Suppressor macrophage (primary cell): ENCODE measurements at places on chromosomes 7 and 10.

DNA sequence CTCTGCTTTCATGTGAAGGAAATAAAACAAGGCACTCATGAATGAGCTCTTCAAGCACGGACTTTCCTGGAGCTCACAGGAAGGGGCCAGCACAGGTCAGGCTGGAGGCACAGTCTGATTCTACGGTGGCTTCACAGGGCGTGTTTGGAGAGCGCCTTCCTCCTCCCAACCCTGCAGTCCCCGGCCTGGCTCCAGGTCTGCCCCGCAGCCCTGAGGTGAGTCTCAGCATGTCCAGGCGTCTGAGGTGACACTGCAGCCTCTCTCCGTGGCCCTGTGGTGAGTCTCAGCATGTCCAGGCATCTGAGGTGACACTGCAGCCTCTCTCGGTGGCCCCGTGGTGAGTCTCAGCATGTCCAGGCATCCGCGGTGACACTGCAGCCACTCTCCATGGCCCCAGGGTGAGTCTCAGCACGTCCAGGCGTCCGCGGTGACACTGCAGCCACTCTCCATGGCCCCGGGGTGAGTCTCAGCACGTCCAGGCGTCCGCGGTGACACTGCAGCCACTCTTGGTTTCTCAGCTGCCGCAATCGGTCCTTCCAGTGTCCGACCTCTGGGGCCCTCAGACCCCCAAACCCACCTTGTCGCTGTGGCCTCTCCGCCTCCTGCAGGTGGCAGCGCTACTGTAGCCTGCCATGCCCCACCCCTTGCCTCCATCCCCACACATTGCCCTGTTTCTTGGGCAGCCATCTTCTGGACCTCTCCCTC is 381.7 kb downstream of the DNAJB6 start:
- DNase-seq: no peak

DNA sequence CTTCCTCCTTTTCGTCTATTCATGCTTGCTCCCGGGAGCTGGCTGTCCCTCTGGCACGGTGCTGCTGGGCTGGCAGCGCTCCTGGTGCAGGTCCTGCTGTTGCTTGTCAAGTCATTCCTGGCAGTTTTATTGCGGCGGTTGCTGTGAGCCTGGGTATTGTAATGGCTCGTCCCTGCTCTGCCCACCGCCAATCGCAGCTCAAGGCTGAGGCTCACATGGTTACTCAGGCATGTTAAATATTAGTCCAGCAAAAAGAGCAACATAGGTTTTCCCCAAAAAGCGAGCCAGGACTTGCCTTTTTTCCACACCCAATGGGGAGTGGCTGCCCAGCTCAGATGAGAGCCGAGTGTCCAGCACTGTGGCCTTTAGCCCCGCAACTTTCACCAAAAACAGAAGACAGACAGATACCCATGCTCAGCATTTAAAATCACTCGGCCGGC is 492.9 kb upstream of the FOXK1 start:
- DNase-seq: no peak

DNA sequence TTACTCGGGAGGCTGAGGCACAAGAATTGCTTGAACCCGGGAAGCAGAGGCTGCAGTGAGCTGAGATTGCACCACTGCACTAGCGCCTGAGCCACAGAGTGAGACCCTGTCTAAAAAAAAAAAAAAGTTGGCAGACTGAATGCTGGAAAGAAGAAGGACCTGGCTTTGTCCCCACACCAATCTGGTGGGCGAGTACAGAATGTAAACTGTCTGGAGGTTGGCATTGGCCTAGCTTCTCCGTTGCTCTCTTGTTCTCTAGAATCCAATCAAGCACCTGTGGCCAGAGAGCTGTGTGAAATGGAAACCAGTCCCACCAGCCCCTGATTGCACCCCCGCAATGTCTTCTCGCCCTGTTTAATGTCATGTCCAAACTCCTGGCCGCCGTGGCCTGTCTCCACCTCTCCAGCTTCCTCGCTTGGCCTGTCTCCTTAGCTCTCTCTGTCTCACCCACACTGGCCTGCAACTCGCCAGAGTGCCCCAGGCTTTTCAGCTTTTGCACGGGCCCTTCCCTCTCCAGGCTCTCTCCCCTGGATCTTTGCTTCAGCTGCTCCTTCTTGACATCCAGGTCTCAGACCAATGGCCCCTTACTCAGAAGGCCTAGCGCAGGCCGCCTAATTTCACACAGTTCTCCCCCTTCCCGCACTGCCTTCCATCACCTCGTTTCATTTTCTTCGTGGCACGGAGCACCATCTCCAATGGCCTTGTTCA is 670 bp upstream of the AGK start:
- DNase-seq: no peak

GRCh38 chr10:45416603-45417002 is 42.6 kb downstream of the ALOX5 start:
- DNase-seq: no peak

DNA sequence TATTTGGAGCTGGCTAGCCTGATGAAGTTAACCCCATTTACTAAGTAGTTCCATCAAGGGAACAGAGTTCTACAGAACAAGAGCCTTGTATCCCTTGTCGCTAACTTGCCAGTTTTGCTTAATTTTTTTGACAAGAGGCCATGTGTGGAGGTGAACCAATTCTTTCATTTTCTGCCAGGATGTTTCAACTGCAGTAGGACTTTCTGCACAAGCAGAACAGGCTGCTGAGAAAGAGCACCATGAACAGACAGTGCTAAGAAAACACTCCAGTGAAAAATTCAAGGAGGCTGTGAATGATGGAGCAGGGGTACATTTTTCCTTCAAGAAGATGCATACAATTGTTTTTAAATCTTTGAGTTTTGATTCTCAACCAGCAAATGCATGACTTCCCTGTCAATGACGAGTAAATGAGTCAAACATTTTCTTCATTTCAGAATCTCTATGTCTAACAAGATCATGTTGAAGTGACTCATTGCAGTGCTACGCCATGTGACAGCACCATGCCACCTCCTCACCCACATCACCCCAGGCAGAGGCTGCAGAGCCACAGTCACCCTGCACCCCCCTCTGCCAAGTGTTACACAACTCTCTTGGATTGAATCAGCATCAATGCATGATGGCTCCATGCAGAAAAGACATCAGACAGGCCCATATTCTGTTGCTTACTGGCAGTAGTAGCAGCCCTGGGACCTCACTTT is 193.1 kb downstream of the COBL start:
- DNase-seq: peak; percentile 92

DNA sequence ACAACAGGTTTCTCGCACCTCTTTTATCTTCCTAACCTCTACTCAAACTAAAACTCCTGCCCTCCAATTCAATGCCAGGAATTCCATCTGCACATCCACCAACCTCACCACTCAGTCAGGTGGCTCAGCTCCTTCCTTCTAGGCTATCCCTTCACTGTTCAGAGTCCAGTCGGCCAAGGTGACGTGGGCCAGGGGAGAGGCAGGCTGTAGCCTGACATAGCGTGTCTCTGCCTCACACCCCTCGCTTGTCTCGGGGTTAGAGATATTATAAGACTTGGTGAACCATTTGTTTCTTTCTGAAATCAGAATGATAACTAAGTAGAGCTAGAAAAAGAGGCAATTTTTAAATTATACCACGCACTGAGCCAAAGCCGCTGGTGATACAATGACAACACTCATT is 31.1 kb downstream of the HIPK2 start:
- DNase-seq: no peak

DNA sequence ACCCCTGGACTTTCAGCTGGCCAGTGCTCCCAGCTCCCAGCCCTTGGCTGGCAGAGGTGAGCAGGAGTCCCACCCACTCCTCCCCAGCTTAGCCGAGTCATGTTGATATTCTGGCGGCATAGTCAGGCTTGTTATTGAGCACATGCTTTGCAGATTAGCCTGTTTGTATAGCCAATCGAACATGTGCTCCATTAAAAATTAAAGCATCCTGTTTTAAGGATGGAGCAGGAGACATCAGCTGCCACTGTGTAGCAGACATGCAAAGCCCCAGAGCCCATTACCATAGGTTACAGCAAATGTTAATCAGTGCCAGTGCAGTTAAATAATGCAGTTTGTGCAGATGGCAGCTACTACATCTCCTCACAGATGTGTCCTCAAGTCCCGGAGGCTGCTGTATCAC is 574.6 kb upstream of the GALNT17 start:
- DNase-seq: no peak

DNA sequence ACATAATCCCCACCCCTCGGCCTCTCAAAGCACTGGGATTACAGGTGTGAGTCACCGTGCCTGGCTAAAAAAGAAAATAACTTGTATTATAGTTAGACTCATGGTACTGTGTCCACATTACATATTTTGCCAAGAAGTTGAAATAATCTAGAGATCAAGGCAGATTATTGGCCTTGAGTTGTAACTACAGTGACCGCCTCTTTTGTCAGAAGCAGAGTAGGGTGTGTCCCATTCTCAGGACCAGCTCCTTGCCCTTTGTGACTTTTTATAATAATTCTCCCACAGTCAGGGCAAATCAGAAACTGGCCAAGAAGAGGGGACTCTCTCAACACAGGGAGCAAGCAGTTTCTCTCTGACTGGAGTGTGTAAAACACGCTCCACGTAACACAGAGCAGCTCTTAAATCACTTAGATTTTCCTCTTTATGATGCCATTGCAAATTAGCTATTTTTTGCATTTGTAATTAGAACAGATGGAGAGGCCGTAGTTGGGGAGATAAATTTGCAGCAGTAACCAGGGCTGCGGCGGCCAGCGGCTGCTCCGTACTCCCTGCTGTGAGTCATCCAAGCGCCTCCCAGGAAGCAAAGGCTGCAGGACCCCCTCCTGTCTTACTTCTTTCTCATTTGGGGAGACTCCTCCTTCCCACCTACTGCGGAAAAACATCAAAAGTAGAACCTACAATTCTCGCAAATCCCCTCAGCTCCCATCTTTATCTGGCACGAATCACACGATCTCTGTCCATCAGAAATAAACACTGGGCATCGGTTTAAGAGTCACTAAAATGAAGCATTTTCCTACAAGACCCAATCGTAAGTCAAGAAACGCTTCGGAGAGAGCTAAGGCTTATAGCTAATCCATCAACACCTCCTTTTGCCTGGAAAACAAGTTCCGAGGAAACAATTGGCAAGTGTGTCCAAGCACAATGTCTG is 32.1 kb upstream of the MSRB2 start:
- DNase-seq: no peak

- no peak for DNase-seq
Measured at GRCh38 chr7:157844141-157844540, 507.3 kb downstream of the DNAJB6 start.

GRCh38 chr7:133389727-133390126 is 136.8 kb downstream of the EXOC4 start:
- DNase-seq: no peak

- no peak for DNase-seq
Measured at GRCh38 chr7:111775206-111775605, 212.9 kb upstream of the IMMP2L start.

DNA sequence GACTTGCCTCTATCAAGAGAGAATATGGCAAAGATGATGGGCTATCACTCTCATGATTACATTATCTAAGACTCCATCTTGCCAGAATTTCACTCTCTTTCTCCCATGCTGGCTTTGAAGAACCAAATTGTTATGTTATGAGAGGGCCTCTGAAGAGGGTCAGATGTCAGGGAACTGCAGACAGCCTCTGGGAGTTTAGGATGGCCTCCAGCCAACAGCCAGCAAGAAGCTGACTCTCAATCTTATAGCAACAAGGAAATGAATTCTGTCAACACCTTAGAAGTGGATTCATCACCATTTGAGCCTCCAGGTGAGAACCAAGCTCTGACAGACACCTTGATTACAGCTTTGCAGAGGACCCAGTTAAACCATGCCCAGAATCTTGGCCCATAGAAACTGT is 33.6 kb downstream of the ZNF22 start:
- no peak for DNase-seq

DNA sequence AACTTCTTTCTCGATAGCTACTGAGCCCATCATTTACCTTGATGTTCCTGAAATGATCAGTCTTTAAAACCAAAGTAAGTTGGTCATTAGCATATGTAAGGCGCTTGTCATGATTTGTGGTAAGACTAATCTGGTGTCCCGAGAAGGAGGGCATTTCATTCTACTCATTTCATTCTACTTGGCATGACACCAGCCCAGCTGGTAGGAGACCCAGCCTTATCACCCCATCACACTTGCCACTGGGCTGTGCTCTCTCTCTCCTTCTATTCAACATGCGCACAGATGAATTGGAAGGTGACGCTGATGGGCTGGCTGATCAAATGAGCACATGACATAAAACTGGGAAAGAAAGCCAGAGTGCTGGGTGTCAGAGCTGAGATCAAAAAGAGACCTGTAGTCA is 65.7 kb downstream of the CRTAC1 start:
- no peak for DNase-seq

DNA sequence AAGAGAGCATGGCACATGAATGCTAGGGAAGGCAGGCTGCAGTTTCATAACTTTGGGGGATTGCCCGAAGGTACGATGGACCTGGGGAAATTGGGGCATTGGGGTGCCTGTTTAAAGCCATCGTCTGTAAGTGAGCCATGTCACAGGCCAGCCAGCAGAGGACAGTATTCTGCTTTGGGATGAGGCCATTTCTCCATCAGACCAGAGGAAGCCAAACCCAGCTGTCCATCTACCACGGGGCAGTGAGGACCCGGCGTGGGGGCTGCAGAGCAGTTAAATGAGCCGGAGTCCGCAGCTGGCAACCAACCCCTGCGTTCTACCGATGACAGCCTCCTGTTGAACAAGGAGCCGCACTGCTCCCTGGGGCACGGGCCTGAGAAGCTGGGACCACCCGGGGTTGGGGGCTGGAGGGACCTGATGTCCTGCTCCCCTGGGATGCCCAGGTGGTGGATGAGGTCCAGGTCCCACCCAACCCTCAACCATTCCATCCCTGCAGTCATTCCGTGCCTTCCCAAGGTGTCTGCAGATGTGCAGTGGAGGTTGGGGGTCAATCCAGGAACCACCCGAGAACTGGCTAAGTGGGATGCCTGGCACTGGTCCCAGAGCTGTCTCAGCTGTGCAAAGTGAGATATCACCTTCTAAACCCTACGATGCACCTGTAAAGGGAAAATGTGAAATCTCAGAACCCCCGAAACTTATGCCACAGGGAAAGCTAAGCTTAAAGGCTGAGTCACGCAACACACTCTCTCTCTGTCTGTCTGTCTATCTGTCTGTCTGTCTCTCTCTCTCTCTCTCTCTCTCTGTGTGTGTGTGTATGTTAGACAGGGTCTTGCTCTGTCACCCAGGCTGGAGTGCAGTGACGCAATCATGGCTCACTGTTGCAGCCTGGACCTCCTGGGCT is 12.1 kb upstream of the RHBDD2 start:
- DNase-seq: peak; percentile 83
